ENCODE measurements at places on chromosomes 12 and 14.

GRCh38 chr12:18992336-18992735 is 137.2 kb upstream of the PLEKHA5 start:
- DNase-seq = no peak

GRCh38 chr14:73878436-73878835 is 8.2 kb upstream of the ZNF410 start:
- DNase-seq = peak; percentile 53

DNA sequence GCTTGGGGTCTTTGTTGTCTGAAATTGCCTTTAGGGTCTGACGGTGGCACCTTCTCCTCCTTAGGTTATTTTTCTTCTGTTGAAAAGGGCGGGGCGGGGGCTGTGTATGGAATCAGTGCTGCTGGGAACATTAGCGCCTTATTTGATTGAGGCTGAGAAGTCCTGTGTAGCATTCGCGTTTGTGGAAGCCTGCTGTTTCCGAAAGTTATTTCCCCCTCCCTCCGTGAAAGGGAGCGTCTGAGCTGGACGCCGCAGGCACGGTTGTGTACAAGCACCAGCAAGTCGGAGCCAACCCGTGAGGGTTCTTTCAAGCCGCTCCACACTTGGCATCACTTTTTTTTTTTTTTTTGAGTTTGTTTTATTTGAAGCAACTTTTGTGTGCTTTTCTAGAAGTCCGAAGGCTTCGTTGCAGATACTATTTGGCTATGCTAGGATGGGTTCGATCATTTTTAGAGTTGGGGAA is 1.1 kb downstream of the SYNE2 start:
- DNase-seq = no peak

DNA sequence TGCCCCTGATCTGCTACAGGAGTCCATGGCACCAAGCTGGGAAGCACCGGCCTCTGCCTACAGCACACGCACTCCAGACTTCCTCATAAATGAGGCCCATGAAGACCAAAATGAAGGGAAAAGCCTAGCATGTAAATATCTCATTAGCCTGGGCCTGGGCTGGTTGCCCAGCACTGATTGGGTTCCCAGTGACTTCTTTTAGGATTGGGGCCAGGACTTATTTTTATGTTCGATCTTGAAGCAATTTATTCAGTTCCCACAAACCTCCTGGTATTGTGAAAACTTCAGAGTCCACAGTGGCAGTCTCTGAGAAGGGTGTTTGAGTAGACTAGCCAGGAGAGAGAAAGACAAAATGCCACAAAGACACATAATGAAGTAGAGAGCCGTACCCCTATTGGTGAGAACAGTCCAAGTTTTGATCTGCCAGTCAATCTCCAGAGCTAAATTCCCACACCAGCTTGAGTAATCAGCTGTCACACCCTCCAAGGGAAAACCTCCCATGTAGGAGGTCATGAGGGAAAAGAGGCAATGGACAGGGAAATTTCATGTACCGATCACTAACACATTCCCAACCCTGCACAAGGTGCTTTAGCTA is 78.2 kb downstream of the PHLDA1 start:
- DNase-seq = no peak

GRCh38 chr14:93302688-93303581 is 29.9 kb downstream of the BTBD7 start:
- no peak for DNase-seq

DNA sequence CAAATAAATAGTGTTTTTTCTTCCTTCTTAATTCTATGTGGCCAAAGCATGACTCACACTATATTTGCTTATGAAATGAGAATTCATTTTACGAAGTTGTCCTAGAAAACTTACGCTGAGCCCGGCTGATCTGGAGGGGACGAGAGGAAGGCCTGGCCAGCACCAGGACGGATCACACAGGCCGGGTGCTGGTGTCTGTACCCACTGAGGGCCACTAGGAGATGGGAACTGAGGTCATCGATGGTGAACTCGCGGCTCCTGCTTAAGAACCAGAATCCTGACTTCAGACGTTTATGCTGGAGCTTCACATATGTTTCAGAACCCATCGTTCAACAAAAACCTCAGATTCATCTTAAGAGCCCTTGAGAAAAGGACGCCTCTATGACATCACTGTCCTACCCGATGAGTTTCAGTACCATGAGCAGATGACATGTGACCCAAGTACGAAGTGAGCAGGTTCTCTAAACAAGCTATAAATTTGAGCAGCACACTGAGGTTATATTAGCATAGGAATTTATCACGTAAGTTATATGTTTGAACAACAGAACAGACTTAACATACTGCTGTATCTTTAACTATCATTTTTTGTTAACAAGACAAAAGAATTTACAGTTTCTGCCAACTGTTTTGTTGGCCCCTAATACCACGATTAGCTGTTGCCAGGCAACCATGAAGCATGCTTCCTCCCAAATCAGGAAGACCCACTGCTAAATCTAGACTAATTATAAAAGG is 111.9 kb downstream of the FOXN3 start:
- peak; percentile 16 for DNase-seq

- DNase-seq = no peak
Observed at GRCh38 chr12:132620899-132621656, 2.5 kb downstream of the P2RX2 start.

DNA sequence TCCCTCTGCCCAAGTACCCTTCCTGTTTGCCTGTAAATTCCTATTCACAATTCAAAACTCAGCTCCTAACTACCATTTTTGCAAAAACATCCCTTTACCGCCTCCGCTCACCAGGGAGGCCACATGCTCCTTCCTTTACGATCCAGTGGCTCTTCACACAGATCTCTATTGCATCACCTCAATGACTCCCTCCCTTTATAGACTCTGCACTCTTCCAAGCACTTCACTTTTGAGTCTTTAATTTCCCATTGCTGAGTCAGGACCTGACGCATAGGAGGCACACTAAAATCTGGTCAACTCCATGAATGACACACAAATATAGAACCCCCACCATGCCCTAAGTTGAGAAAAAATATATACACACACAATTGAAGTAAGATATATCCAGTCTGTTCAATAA is 45.9 kb downstream of the PPP1R13B start:
- DNase-seq = no peak

DNA sequence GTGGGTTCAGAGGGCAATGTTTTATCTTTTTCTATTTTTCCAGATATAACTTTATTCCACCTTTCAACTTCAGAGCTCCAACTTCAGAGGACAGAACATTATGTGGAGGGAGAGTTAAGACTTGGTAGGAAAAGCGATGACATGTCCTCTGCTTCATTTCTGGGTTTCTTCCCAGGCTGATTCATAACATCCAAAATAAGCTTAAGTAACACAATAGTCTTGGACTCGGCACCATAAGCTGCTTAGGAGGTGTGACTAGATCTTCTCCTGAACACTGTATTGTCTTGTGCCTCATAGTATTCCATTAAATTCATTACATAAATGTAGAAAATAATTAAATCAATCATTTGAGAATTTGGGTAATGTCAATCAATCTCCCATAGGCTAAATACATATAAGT is 95.5 kb upstream of the PDE3A start:
- no peak for DNase-seq

DNA sequence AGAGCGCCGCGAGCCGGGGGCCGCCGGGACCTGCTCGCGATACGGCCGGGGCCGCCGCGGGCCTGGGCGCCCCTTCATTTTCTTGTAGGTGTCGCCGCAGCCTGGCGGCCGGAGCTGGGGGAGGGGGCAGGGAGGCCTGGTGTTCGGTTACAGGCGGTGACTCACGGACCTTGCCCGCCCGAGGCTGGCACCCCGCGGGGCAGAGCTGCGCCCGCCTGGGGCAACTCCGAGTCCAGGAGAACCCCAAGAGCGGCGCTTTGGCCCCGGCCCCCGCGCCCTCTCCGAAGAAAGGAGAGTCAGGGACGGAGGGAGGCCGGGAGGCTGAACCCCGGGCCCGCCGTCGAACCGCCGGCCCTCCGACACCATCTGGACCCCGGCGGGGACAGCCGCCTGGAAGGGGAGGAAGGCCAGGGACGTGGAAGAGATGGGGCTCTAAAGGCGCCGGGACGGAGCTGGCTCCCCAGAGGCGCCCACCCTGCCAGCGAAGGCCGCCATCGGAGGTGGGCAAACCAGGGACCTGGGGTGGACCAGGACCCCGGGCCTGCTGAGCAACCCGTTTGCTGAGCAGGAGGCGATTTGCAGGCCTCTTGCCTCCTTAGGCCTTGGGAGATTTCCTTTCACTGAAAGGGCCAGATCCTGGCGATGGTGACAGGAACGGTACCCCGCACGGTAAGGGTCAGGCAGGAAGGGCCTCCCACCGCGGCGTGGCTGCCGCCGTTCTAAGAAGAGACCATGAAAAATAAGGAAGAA is 843 bp upstream of the NUAK1 start:
- DNase-seq = no peak

DNA sequence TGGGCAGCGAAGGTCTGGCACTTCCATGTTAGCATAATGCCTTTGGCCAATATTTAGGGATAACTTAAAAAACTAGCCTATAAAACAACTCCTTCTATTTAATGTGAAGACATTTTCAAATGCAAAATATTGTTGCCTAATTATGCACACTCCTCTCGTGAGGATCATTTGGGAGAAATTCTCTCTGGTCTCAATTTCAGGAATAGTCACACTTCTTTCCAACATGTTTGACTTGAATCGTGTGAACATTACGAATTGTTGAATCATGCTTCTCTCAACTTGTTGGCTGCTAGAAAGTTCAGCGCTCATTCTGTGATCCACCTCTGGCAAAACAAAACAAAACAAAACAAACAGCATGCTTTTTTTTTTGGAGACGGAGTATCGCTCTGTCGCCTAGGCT is 313.2 kb downstream of the SEC23A start:
- no peak for DNase-seq

- DNase-seq = no peak
Observed at GRCh38 chr14:103492156-103492925, 30.3 kb downstream of the CKB start.

DNA sequence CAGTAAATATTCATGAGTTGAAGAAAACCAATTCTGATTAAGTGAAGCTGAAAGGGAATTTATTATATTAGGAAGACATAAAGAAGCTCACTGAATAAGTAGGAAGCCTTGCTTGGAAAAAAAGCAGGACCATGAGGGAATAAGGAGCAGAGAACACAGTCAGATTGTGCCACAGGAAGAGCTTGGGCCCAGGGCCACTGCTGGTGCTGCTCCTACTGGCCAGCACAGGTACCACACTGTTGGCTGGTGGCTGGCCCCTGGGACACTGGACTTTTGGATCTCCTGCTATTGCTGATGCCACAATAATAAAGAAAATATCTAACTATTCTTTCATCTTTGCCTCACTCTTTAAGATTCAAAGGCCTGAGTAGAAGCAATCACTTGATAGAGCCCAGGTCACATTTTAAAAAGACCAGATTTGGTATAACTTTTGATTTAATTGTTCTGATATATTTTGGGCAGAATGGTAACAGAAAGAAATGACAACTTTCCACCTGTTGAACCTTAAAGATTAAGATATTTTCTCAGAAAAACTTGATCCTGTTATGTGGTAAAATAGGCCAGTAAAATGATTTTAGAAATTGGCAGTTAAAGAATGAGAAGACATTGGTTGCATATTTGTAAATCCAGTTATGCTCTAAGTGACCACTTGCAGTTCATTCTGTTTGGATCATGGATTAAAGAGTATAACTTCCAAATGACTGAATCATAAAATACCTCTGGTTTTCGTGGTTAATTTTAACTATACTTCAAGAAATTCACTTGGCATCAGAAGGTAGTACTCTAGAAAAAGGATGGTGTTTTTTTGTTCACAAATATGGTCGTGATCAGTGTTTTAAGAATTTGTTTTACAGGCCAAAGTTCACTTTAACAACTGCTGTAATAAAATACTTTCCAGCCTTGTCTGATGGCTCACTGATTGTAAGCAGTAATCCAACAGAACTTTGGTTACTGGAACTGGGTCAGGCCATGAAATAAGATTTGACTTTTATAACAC is 68.3 kb downstream of the DERA start:
- DNase-seq = peak; percentile 78

DNA sequence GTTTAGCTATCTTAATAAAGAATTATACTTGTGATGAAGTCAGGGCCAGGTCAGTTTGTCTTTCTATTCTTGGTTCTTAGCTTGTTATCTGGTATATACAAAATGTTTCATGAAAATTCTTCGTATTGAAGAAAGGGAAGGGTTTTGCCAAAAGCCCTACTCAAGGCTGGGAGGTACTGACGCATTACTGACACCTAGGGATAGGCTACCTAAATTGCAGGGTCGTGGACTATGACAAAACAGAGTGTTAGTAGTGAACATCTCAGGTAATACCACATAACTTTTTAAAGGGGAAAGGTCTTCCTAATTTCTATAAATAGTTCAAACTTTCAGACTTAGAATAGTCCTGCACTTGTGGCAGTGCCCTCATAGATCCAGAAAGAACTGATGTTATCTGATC is 246.3 kb downstream of the RGS6 start:
- DNase-seq = no peak

DNA sequence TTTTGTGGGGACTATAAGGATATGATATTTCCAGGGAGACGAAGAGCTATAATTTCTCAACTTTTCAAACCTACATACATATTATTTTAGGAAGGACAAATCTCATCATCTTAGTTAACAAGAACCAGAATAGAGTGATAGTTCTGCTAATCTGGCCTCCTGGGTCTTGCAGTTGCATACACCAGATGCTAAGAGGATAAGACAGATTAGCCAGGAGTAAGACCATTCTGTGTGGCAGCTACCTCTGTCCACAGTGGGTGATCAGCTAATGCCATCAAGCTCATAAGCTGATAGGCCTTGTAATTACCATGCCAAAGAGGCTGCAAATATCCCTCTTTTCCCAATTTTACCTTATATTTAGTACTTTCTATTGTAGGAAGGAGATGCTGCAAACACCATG is 776.8 kb downstream of the NRXN3 start:
- no peak for DNase-seq

GRCh38 chr12:93785249-93786010 is 108.3 kb downstream of the CRADD start:
- no peak for DNase-seq

GRCh38 chr14:68473069-68473468 is 319.8 kb downstream of the ZFP36L1 start:
- no peak for DNase-seq

DNA sequence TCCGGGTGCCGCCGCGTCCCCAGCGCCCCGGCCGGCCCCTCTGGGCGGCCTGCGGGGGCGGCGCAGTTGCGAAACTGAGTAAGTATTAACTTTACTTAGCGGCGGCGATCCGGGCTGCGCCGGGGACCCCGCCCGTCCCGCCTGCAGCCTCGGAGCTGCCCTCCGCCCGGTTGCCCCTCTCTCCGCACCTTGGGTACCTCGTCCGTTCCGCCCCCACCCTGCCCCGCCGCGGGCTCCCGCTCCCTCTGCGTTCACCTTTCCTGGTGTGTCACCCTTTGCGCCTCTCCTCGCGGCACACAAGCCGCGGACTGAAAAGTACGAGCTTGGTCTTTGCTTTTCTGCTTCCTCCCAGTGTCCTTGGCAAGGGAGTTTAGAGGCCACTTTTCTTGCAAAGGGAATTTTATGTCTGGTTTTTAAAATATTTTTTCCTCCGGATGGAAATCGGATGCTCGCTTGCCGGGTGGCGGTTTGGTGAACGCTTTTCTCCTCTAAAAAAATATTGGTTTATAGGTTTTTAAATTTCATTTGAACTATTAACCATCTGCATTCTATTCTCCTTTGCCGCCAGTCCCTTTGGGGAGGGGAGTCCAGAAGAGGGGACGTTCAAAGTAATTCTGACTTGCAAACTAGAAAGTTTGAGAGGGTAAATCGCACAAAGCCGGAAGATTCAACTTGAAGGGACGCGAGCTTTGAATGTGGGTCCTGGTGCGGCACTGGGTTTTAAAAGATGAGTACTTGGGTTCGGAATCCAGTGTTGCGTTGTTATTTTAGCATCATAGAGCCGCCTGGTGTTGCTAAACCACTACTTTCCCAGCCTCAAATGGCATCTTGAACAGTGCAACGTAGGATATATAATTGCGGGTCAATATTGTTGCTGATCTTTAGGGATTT is 834 bp downstream of the RASSF8 start:
- DNase-seq = peak; percentile 39

Measured in AG04450 (cell line).